ENCODE measurements at places on chromosomes 5 and 9. TPM values are rescaled to one million over a fixed set of nuclear protein-coding genes. Genes with fewer than 3 reads are reported as not detected.

- DNase-seq, result peak; percentile 63
These were observed 43.4 kb upstream of the TRIM32 start for GRCh38 chr9:116643691-116644090.

DNA sequence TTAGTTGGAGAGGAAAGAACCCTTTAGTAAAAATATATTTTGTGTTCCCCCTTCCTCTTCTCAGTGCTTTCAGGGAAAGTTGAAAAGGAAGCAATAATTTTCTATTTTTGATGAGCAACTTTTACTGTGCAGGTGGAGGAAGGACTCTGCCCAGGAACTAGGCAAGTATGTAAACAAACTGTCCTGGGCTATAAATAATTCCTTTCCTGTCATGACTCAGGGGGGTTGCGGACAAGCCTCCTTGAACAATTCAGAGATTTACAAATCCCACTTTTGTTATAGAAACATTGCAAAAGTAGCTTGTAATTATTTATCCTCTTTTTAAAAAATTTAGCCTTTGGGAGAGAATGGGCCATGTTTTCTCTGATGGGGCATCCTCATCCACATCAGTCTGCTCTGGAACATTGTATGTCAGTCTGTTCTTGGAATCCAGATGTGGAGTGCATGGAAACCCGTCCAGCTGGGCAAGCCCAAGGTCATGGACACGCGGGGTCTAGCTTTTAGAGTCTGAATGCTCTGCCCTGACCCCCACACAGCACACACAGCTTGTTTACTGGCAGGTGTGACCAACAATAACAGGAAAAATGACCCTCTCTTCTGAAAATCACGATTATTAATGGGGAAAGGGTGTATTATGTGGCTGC, 127.6 kb downstream of the GADD45G start:
- no peak for DNase-seq

- no peak for DNase-seq
These were observed 492.5 kb upstream of the SGCD start for GRCh38 chr5:155834271-155834975.

DNA sequence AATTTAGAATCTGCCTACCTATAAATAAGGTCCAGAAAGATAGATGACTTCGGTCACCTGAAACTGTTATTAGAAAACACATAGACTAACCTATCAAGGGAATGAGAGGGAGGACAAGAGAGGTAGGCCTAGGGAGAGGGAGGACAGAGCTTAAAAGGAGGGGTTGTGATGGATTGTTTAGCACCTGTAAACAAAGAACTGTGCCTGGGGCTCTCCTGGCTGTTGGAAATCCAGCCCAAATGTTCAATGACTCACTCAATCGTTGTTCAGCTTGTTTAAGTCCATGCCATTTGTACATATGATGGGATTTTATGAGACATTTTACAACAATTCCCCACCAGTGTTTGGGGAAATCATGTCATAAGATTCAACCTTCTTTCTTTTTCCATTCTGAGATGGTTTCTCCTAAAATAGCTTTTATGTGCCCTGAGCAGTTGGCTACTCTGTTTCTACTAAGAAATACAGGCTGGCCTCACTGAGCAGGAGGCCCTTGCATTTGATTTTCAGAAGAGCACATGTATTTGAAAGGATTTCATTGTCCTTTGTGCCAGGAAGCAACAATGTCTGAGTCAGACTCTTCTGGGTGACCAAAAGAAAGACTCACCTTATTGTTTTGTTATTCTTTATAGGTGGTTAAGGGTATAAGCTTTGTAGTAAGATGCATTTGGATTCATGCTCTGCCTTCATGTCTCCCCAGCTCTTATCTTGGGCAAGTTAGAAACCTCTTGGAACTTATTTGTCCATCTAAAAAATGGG, 48.2 kb upstream of the GPR151 start:
- DNase-seq, result no peak

GRCh38 chr9:108991479-108991878, 21.8 kb downstream of the CTNNAL1 start:
- no peak for DNase-seq

GRCh38 chr9:130948266-130948665, 9.2 kb upstream of the FIBCD1 start:
- no peak for DNase-seq

The AFAP1L1 gene
- polyA plus RNA-seq, result 66.9 TPM

Data from muscle of back (tissue), 13 donors.